ENCODE measurements at places on chromosomes 12 and 14.

DNA sequence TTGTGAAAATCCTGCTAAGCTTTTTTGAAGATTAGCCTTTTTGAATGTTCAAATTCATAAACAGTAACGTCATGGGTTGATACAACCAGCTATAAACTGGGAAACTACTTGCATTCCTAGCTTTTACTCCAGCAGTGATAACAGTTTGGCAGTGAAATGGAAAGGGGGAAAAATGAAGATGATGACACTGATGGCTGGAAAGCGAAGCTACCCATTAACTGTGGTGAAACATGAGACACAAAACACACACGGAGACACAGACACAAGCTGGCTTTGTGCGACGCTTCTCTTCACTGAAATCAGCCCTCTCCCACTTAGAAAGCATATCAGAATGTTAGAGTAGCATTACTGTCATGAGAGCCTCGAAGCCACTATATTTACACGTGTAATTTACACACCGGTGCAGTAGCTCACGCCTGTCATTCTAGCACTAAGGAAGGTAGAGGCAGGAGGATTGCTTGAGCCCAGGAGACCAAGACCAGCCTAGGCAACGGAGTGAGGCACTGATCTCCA, 15.7 kb downstream of the VPS37B start:
- DNase-seq = no peak
- H3K27ac ChIP-seq = peak overlapping the region; percentile 93
- peak overlapping the region; percentile 14 for H3K4me3 ChIP-seq
- H3K36me3 ChIP-seq = peaks cover 5% of the 10 kb centered on the region
- peaks cover 10% of the 10 kb centered on the region for H3K27me3 ChIP-seq
- peaks cover 63% of the 10 kb centered on the region for H3K4me1 ChIP-seq

- H3K27ac ChIP-seq = peak overlapping the region; percentile 71
- H3K4me3 ChIP-seq = no peak overlapping the region
- peaks cover 4% of the 10 kb centered on the region for H3K4me1 ChIP-seq
Observed at GRCh38 chr14:72270147-72270727, 338.0 kb downstream of the RGS6 start.

- no peak for DNase-seq
- no peak overlapping the region for H3K4me3 ChIP-seq
- H3K36me3 ChIP-seq = peaks cover 12% of the 10 kb centered on the region
- H3K4me1 ChIP-seq = no peaks in the 10 kb centered on the region
- H3K27me3 ChIP-seq = no peaks in the 10 kb centered on the region
Observed at GRCh38 chr14:80653956-80654355, 287.6 kb downstream of the CEP128 start.

- DNase-seq = peak; percentile 71
- H3K27ac ChIP-seq = no peak overlapping the region
- H3K4me3 ChIP-seq = no peak overlapping the region
- no peaks in the 10 kb centered on the region for H3K4me1 ChIP-seq
Observed at GRCh38 chr12:11581179-11581755, 68.2 kb upstream of the ETV6 start.

GRCh38 chr14:43413084-43413483, 1094.0 kb downstream of the FSCB start:
- H3K27ac ChIP-seq = no peak overlapping the region
- H3K4me1 ChIP-seq = no peaks in the 10 kb centered on the region
- no peak overlapping the region for H3K4me3 ChIP-seq

DNA sequence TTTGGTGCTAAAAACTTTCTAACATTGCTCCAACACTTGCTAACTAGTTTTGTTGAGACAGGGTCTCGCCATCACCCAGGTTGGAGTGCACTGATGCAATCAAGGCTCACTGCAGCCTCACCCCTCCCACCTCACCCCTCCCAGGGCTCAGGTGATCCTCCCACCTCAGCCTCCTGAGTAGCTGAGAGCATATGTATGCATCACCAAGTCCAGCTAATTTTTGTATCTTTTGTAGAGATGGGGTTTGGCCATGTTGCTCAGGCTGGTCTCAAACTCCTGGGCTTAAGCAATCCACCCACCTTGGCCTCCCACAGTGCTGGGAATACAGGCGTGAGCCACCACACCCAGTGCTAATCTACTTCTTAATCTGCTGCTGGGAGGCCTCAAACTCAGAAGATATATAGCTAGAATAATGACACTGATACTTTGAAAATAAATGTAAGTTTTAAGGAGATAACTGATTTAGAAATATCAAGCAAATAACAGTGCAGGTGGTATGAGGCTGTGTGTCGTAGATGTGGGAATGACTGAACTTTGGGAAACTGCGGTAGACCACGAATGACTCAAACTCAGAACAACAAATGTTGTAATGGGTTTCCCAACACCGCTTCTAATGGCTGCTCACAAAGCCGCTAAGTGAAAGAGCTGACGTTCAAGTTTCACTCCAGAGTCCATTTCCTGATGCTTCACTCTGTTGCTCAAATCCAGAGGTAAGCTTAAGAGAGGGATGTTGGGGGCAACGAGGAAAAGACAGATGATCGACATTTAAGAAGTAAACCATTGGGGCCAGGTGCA, 10.0 kb downstream of the TMCC3 start:
- H3K4me1 ChIP-seq = peaks cover 95% of the 10 kb centered on the region
- H3K27ac ChIP-seq = peak overlapping the region; percentile 93
- peaks cover 47% of the 10 kb centered on the region for H3K36me3 ChIP-seq
- no peak for DNase-seq
- no peak overlapping the region for H3K4me3 ChIP-seq

GRCh38 chr12:45743247-45743646, 13.7 kb downstream of the ARID2 start:
- H3K27ac ChIP-seq = no peak overlapping the region
- H3K4me1 ChIP-seq = no peaks in the 10 kb centered on the region
- no peak for DNase-seq

DNA sequence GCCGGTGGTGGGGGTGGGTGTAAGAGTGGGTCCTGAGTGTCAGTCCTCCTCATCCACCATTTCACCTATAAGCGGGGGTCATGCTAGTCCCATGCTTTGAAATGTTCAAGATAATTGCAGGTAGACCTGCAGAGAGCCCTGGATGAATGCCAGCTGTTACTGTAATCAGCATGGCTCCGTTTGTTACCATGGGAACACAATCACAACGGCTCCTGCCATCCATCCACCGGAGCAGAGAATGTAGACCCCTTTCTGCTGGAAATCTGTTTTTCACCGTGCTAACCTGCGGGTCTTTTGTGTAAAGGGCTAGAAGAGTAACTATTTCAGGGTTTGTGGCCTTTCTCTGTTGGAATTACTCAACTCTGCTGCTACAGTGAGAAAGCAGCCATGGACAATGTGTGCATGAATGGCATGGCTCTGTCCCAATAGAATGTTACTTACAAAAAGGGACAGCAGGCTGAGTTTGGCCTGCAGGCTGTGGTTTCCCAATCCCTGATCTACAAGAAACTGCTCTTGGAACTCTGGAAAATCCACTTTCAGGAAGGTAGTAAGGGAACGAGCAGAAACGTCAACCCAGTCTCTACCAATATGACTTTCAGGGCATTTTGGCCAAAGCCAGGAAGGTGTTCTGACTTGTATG, 36.1 kb downstream of the KCTD10 start:
- DNase-seq = no peak
- H3K27me3 ChIP-seq = peaks cover 2% of the 10 kb centered on the region
- peak overlapping the region; percentile 48 for H3K27ac ChIP-seq
- H3K4me3 ChIP-seq = no peak overlapping the region
- H3K4me1 ChIP-seq = peaks cover 6% of the 10 kb centered on the region

- peak overlapping the region; percentile 86 for H3K4me3 ChIP-seq
- H3K27ac ChIP-seq = no peak overlapping the region
- no peak for DNase-seq
- peaks cover 42% of the 10 kb centered on the region for H3K4me1 ChIP-seq
- H3K27me3 ChIP-seq = peaks cover 48% of the 10 kb centered on the region
- H3K36me3 ChIP-seq = no peaks in the 10 kb centered on the region
Observed at GRCh38 chr12:55706568-55707218, 1.0 kb downstream of the ITGA7 start.

DNA sequence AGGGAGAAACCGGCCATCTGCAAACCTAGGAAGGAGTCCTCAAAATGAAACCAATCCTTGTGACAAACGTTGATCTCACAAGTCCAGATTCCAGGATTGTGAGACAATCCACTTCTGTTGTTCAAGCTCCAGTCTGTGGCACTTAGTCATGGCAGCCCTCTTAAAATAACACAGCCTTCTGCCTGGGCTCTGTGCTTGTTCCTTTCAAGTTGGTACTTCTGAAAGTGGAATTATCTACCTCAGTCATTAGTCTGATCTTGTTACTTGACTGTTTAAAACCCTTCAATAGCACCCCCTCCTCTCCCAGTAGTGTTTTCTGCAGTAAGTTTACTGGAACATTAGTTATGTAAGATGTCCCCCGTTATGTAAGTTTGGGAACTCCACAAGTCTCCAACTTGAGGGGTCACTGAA, 111.0 kb upstream of the HIF1A start:
- no peak overlapping the region for H3K27ac ChIP-seq
- H3K4me3 ChIP-seq = no peak overlapping the region
- no peaks in the 10 kb centered on the region for H3K36me3 ChIP-seq
- peaks cover 67% of the 10 kb centered on the region for H3K4me1 ChIP-seq

- DNase-seq = no peak
- H3K4me1 ChIP-seq = peaks cover 7% of the 10 kb centered on the region
- no peak overlapping the region for H3K4me3 ChIP-seq
- no peaks in the 10 kb centered on the region for H3K27me3 ChIP-seq
- no peaks in the 10 kb centered on the region for H3K36me3 ChIP-seq
Observed at GRCh38 chr12:13026286-13026685, 17.9 kb upstream of the FAM234B start.

GRCh38 chr14:53900499-53900898, 56.1 kb downstream of the BMP4 start:
- no peaks in the 10 kb centered on the region for H3K4me1 ChIP-seq
- no peak overlapping the region for H3K4me3 ChIP-seq
- peaks cover 3% of the 10 kb centered on the region for H3K27me3 ChIP-seq

GRCh38 chr14:101020834-101021370, 117.4 kb upstream of the RTL1 start:
- no peak for DNase-seq
- no peak overlapping the region for H3K4me3 ChIP-seq
- no peaks in the 10 kb centered on the region for H3K36me3 ChIP-seq
- H3K27me3 ChIP-seq = peaks cover 15% of the 10 kb centered on the region
- no peaks in the 10 kb centered on the region for H3K4me1 ChIP-seq

DNA sequence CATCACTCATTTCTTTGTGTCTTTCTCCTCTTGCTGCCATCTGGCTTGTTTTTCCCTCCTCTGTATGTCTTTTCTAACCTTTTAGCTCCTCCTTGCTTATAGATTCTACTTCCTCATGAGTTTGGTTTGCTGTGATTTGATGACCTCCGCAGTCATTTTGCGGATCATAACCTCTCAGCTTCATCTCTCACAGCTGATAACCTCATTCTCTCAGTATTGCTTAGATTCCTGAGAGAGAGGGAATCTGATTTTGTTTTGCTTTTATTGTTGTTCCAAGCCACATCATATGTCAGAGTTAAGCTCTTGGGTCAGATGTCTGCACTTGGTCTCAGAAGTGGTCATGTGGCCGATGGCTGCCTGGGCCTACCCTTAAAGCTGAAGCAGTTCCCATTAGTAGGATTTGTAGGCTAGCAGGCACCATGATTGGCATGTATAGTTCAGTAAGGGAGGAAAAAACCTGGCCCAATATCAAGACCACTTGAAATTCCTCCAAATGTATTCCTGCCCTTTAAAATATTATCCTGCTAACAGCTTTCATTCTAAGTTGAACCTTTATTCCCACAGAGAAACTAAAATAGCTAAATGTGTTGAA, 13.5 kb downstream of the ZNF664 start:
- DNase-seq = no peak
- H3K27me3 ChIP-seq = no peaks in the 10 kb centered on the region
- peaks cover 76% of the 10 kb centered on the region for H3K4me1 ChIP-seq
- H3K4me3 ChIP-seq = no peak overlapping the region

DNA sequence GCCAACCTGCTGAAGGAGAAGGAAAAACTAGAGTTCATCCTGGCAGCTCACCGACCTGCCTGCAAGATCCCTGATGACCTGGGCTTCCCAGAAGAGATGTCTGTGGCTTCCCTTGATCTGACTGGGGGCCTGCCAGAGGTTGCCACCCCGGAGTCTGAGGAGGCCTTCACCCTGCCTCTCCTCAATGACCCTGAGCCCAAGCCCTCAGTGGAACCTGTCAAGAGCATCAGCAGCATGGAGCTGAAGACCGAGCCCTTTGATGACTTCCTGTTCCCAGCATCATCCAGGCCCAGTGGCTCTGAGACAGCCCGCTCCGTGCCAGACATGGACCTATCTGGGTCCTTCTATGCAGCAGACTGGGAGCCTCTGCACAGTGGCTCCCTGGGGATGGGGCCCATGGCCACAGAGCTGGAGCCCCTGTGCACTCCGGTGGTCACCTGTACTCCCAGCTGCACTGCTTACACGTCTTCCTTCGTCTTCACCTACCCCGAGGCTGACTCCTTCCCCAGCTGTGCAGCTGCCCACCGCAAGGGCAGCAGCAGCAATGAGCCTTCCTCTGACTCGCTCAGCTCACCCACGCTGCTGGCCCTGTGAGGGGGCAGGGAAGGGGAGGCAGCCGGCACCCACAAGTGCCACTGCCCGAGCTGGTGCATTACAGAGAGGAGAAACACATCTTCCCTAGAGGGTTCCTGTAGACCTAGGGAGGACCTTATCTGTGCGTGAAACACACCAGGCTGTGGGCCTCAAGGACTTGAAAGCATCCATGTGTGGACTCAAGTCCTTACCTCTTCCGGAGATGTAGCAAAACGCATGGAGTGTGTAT, 2.4 kb downstream of the FOS start:
- peaks cover 35% of the 10 kb centered on the region for H3K27me3 ChIP-seq
- peak overlapping the region; percentile 91 for H3K4me3 ChIP-seq
- H3K4me1 ChIP-seq = peaks cover 48% of the 10 kb centered on the region
- peak overlapping the region; percentile 44 for H3K27ac ChIP-seq

- H3K27ac ChIP-seq = no peak overlapping the region
- no peak overlapping the region for H3K4me3 ChIP-seq
- DNase-seq = peak; percentile 47
- H3K4me1 ChIP-seq = no peaks in the 10 kb centered on the region
Observed at GRCh38 chr12:63882844-63883243, 38.3 kb downstream of the SRGAP1 start.

- peak overlapping the region; percentile 74 for H3K27ac ChIP-seq
- H3K36me3 ChIP-seq = peaks cover 58% of the 10 kb centered on the region
- H3K4me3 ChIP-seq = no peak overlapping the region
Observed at GRCh38 chr14:64734990-64735389, 30.8 kb downstream of the PLEKHG3 start.

All from nephron progenitor cell (in vitro differentiated cells).